Neural cell (in vitro differentiated cells): ENCODE measurements at places on chromosomes 5 and 9. TPM values are rescaled to one million over a fixed set of nuclear protein-coding genes. Genes with fewer than 3 reads are reported as not detected.

Gene CFAP90
- 0.45 and 2.1 TPM in 2 replicates for polyA plus RNA-seq

Gene HAVCR1
- not detected in 2 replicates for polyA plus RNA-seq

Gene KLF4
- 0.92 and 1.4 TPM in 2 replicates for polyA plus RNA-seq

Gene SPATA31C1
- not detected in 2 replicates for polyA plus RNA-seq

Gene GRXCR2
- polyA plus RNA-seq, result 0.36 TPM in 1 of 2 replicates, not detected in the other

Gene PPP2R2B
- polyA plus RNA-seq, result 246 and 250 TPM in 2 replicates

Gene SETX
- polyA plus RNA-seq, result 32.0 and 37.1 TPM in 2 replicates

Gene TAS2R1
- 0.41 TPM in 1 of 2 replicates, not detected in the other for polyA plus RNA-seq

Gene PCDHGA3
- polyA plus RNA-seq, result 0.10 and 0.26 TPM in 2 replicates
